HuH-7.5 (cell line): ENCODE measurements at places on chromosomes 6 and 20.

- DNase-seq, result no peak
Measured at GRCh38 chr6:45677381-45678284, 299.9 kb upstream of the SUPT3H start.

DNA sequence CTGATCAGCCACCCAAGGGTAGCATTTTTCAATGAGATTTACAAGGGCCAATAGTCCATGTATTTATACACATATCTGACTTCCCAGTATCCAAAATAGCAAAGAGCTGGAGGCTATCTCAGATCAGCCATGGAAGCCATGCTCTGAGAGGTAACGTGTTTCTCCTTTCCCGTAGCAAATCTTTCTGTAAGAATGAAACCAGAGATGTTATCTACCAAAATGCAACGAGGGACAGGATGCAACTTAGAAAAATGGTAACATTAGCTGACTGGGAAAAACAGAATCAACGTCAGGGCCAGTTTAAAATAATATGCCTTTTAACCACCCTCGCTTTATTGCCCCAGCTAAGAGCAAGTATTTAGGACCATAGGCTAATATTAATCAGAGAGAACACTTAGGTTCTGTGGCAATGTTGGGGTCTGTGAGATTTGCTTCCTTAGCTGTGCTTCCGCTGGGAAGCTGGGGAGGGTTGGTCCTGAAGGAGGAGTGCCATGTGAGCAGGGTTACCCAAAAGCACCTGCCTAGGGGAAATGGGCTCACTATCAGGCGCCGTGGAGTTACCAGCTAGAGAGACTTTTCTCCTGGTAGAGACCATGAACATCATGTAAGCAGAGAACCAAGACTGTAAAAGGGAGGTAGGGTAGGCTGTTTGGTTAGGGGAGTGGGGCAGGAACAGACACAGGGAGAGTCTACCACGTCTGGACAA is 1.2 kb downstream of the ZNF831 start:
- DNase-seq, result no peak

GRCh38 chr6:157806856-157807215 is 16.2 kb upstream of the SNX9 start:
- DNase-seq, result no peak

- no peak for DNase-seq
Measured at GRCh38 chr20:25245461-25245860, 2.4 kb upstream of the PYGB start.

- DNase-seq, result no peak
Measured at GRCh38 chr6:48511378-48511777, 400.4 kb upstream of the PTCHD4 start.

DNA sequence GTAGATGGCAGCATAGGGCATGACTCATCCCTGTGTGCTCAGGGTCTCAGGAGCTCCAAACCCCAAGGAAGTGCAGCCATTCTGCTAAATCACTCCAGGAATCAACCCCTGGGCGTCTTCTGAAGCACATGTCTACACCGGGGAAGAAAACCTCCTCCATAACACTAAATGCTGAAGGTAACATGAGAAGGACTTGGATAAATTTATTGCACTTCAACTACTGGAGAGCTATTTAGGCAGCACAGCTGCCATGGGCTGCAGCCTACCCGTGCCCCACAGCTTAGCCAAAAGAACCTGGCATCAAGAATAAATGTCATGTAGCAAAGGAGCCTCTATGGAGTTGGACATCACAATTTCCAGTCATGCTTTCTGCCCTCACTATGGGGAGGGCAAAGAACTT is 152.4 kb upstream of the PROKR2 start:
- DNase-seq, result no peak

GRCh38 chr6:77883851-77884250 is 231.0 kb downstream of the MEI4 start:
- DNase-seq, result no peak
